Stimulated activated CD8-positive, alpha-beta memory T cell treated with anti-CD3 and anti-CD28 coated beads, Interleukin-15, amount 100 ng/mL, for 48 hours (primary cell): ENCODE measurements at places on chromosomes 6 and 20.

- DNase-seq = peak; percentile 27
Observed at GRCh38 chr6:154605178-154605881, 94.8 kb upstream of the CNKSR3 start.

DNA sequence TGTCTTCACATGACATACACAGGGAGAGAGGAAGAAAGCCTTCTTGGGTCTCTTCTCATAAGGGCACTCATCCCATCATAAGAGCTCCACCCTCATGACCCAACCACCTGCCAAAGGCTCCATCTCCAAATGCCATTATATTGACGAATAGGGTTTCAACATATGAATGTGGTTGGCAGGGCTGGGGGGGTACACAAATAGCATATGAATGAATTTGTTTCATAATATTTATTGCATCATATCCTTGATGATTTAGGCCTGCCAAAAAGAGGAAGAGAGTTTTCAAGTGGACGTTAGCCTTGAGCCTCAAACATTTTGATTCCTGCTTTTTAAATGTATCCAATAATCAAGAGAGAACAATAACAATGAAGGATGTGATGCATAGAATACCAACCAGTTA lies 26.2 kb upstream of the OPRM1 start:
- DNase-seq = no peak

- DNase-seq = no peak
Observed at GRCh38 chr6:139508576-139508975, 134.1 kb upstream of the CITED2 start.

DNA sequence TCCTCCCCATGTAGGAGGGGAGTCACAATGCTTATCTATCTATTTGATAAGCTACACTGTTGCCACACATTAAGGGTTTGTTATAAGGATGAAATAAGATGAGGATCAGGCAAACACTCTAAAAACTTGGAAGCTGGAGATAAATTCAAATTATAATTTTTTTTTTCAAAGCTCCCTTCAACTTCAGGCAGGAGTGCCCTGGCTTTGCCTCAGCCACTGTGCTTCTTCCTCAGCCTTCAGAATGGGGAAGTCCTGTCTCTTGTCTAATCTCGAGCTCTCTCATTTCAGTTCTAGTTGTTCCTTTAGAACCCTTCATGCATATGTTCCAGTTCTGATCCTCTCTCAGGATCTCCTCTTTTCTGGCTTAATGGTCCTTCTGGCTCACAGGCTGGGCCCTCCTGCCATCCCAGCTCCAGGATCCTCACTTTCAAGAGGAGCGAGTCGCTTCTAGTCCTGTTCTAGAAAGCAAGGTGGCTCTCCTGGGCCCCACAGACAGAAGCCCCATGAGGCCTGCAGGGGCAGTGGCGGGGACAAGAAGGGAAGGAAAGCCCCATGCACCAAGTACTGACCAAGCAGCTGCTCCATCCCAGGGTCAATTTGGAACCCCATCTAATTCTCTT lies 164.3 kb downstream of the VEGFA start:
- no peak for DNase-seq

GRCh38 chr6:126753606-126754005 lies 364.9 kb upstream of the RSPO3 start:
- no peak for DNase-seq

DNA sequence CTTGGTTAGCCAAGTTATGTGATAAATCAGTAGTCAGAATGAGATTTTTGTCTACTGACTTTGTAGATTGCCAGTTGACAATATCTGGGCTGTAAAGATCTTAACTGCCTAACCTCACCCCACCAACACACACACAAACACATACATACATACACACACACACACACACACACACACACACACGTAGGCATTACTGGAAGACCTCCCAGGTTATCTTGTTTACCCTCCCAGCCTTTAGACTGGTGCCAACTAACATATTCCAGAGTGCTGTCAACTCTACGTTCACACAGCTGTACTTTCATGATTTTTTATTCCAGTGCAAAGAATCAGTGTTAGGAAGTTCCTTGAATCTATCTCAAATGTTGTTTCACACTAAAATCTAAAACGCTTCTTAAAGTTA lies 38.9 kb downstream of the BMP5 start:
- DNase-seq = no peak

- DNase-seq = no peak
Observed at GRCh38 chr6:142783499-142783898, 161.5 kb downstream of the HIVEP2 start.

- DNase-seq = no peak
Observed at GRCh38 chr6:71238351-71238750, 50.3 kb upstream of the OGFRL1 start.

DNA sequence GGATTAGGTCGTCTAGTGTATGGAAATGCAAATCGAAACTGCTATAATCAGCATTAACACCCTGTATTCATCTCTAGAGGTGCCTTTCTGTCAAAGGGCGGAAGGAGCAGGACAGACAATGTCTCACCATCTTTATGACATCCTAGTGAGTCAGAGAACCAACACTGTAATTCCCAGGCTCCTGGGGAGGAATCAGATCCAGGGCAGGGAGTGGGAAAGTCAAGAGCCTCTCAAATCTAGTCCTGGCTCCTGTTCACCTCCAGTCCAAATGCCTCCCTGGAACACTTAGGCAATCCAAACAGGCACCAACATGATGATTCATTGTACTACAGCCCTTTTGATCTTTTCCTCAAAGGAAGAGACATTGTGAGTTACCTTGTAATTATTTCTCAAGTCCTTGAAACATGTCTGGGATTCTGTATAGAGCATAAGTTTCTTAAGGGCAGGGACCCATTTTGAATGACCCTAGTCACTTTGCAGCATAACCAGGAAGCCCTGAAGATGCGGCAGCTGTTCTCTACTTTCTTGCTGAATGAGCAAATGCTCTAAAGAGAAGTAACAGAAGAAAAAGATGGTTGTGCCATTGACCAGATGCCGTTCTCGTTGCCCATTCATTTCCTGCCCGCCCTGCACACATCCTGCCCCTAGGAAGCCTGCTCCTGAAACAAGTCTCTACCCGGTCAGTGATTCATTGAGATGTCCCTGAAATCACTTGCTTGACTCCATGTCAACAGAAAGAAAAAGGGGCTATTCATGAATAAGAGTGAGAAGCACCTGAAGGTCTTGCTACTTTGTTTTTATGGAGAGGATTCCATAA lies 112.8 kb upstream of the JARID2 start:
- DNase-seq = no peak

DNA sequence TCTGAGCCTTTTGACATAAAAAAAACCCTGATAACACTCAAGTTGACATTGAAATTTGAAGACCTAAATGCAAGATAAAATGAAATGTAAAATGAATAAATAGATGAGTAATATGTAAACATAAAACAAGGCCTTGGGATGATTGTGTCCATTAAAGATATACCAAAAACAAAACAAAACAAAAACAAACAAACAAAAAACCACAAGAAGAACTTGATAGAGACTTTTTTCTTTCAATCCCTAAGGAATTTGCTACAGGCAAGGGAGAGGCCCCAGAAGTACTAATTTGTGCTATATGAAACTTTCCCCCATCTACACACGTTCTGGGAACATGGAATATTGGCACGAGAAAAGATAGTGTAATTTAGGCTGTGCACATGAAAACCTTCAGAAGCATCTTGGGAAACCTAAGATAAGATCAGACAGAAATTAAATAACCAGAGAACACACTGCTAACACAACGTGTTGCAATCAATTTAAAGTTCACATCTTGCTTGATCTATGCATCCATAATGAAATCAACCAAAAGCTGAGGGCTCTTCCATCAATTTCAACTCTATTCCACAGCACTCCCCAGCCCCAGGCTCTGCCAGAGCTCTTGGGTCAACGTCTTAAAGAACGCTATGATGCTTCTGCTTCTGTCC lies 201.1 kb upstream of the RREB1 start:
- DNase-seq = no peak

DNA sequence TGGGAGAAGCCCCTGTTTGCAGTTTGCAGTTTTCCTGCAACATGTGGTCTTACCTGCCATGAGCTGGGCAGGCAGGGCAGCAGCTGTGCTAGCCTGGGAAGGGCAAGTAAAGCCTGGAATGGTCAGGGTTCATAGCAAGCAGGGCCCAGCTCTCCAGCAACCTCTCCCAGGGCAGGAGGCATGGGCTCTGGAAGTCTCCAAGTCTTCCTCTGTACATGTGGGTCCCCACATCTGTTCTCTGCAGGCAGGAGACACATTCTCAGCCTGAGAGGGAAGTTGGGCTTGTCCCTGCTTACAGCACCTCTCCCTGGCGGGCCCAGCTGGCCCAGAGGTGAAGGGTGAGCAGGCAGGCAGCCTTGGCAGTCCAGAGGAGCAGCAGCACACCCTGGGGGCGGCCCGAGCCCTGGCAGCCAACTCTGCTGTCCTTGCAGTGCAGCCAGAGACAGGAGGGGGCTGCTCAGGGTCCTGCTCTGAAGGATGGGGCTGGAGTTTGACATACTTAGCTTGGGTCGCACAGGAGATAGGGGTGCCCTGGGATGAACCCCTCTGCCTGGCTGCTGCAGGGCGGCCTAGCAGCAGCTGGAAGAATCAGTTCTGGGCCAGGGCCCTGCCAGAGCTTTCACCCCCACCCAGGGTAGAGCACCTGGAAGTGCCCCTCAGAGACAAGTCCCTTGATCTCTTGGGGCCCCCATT lies 176.0 kb downstream of the MRPL14 start:
- DNase-seq = peak; percentile 4

DNA sequence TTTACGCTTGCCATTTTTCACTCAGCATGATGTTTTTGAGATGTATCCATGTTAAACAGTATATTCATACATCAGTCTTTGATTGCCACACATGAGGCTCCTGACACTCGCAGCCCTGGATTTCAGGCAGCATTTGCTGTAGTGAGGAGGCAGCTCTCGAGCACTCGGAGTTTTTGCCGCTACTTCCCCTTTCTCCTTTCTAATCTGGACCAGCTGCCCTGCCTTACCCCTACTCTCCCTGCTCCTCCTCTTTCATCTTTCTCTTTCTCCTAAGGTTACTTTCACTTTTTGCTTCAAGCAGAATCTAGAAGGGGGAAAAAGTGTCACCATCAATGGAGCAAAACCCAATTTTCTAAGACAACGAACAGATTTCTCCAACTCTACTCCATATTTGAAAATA lies 5.9 kb upstream of the CST3 start:
- DNase-seq = no peak

- DNase-seq = no peak
Observed at GRCh38 chr20:19588732-19589131, 169.3 kb upstream of the RIN2 start.

DNA sequence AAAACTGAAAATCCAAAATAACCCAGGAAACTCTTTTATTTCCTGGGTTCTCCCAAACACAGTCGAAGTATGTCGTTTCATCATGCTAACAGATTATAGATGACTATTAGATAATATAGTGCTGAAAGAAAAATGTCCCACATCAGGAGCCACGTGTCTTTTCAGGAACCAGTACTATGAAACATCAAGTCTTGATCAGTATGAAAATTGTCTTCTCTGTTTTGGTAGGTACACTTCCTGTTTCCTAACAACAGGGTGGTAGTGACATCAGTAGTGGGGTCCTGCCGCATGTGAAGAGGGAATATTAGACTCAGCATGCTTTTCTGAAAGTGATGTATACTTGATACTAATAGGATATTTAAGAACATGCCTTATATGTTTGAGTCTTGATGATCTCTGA lies 136.7 kb downstream of the HIVEP1 start:
- DNase-seq = no peak

DNA sequence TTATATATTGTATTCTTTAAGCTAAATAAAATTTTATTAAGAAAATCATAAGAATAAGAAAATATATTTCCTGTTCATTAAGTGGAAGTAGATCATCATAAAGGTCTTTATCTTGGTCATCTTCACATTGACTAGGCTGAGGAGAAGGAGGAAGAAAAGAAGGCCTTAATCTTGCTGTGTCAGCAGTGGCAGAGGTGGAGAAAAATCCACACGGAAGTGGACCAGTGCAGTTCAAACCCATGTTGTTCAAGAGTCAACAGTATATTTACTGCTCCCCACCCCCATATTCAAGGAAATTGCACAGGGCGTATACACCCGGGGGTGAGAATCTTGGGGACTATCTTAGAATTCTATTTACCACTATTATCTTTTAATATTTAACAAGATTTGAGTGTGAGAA lies 178.6 kb upstream of the SCGN start:
- no peak for DNase-seq

DNA sequence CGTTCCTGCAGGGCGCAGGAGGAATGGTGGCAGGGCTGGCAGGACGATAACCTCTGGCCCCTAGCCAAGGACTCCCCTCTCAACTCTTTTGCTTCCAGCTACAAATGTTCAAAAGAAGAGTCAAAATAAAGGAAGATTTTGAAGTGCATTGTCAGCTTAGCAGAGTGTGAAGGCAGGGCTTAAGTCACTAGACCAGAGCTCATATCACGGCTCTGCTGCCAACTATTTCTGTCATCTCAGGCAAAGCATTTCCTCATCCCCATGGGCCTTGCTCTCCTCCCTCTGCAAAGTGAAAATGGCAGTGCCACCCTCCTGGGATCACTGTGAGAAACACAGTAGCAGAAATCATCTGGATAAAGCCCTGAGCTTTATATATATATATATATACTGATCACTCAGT lies 36.7 kb downstream of the CFAP61 start:
- DNase-seq = no peak

GRCh38 chr6:62746968-62747367 lies 460.9 kb upstream of the KHDRBS2 start:
- no peak for DNase-seq

DNA sequence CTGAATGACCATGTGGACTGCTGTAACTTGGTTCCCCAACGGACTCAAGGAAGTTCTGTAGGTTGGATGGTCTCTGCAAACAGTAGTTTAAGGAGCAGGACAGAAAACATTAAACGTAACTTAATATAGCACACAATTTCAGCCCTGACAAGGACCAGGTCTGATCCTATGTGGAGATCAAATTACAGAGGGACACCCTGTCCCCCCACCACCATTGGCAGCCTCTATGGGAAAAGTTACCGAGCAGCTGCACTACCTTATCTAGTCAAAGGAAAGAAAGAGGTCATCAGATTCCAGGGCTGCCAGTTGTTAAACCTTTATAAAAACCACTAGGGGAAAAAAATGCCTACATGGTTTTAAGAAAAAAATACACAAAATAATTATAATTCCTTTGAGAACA lies 191.5 kb upstream of the RSPO3 start:
- no peak for DNase-seq

- no peak for DNase-seq
Observed at GRCh38 chr6:155201461-155202226, 62.2 kb upstream of the CLDN20 start.

DNA sequence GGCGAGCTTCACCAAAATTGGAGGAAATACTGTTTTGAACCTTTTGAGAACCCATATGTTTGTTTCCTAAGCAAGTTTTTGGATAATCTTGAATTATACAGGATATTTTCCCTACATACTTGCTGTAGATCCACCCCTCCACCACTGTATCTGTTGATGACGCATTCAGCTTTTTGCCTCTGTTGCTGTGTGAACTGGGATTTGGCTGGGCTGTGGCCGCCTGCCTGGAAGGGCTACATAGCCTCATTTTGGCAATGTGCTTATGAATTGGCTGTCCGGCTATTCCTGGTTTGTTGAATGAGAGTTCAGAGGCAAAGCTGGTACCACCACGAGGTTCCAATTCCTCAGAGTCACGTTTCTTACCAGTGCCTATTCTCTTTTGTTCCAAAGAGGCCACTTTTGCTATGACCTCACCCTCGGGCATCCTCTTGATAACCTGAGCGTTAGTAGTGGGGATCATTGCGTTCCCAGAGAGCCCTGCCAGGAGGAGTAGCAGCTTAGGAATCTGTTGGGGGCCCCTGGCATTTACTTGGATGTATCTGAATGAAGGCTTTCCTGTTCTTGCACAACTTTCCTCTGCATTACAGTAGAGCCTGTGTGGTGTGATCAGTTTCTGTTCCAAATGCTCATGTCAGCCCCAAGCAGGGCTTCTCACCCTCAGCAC lies 6.4 kb downstream of the FAM83D start:
- no peak for DNase-seq
